ENCODE measurements at places on chromosomes 6 and 20.

DNA sequence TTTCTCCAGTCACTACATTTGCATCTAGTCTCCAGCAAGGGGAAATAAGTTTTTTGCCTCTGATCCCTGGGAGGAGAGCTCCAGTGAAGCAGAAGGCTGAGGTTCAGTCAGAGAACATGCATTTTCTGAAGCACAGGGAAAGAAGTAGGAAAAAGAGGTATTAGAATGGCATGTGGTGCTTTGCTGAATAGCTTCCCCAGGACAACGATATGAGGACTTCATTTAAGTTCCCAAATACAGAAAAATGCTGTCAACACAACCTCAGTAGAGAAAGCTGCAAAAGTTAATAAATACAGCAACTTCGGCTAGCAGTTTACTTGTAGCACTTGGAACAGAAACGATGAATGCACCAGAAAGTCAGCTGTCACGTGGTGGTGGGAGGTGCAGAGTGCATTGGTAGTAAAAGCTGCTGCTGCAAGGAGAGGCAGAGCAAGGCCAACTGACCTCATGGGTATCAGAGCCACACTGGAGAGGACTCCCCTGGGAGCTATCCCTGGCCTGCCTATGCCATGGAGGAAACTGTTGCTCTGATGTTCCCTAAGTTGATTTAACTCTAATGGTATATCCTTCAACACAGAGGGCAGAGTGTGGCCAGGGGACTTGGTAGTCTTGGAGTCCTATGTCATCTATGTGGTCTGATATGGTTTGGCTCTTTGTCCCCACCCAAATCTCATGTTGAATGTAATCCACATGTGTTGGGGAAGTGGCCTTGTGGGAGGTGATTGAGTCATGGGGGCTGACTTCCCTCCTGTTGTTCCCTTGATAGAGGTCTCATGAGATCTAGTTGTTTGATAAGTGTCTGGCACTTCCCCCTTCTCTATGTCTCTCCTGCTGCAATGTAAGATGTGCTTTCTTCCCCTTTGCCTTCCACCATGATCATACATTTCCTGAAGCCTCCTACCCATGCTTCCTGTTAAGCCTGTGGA is 85.9 kb downstream of the ADTRP start:
- no peak for DNase-seq

DNA sequence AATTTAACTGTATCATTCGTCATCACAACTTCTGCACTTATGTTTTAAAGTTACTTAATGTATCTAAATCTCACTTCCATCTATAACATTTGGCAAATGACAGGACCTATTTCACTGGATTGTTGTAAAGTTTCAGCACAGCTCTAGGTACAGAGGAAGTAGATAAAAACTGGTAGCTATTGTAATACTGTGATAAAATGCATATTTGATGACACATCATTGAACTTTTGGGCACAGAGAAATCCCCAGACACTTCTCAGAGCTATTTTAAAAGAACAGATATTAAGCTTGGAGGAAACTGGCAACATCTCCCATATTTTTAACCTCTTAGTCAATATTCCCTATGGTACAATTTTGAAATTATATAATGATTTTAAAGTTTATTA is 138.7 kb downstream of the RFPL4B start:
- no peak for DNase-seq

GRCh38 chr6:91626911-91627310 is 1040.0 kb upstream of the MAP3K7 start:
- DNase-seq, result no peak

DNA sequence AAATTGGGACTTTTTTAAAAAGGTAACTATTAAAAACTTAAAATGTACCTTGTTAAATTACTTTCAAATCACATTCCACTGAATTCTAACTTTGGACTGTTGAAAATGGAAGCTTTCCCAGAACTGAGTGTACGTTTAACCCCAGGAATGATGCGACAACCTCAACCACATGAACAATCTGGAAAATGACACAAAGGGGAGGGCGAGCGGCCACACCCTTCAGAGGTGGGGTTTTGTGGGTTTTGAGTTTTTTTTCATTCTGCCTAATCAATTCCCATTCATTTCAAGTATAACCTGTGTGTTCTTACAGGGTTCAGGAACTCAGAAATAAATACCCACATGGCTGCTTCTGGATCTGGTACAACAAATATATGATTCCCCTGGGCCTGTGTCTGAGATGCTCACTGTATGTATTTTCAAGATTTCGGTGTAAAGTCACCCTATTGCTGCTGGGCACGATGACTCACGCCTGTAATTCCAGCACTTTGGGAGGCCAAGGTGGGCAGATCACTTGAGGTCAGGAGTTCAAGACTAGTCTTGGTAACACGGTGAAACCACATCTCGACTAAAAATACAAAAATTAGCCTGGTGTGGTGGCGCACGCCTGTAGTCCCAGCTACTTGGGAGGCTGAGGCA is 21.6 kb downstream of the CNKSR3 start:
- no peak for DNase-seq

DNA sequence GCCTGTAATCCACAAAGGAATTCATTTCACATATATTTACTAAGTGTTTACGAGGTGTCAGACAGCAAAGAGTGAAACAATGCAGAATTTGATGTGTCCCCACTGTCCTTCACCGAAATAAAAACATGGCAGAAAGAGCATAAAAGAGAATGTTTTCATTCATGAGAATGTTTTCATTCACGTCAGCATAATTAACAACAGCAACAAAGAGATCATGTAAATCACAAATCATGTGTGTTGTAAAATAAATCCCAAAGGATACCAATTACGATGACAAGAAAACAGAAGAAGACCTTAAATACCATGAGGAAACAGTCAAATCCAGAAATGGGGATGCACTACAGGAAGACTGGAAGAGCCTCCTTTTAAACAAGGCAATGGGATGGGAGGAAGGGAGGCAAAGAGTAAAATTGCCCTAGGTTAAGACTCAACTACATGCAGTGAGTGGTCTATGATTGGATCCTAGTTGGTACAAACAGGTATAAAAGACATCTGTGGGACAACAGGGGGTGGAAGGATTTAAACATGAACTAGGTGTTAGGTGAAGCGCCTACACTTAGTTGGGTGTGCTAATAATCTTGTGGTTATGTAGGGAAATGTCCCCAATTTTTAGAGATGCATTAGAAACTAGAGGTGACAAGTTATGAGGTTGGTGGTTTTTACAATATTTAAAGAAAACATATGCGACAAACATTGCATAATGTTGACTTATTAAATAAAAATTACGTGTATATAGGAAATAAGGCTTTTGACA is 1.5 kb downstream of the ZSCAN31 start:
- no peak for DNase-seq

GRCh38 chr20:43938017-43938655 is 23.5 kb downstream of the TOX2 start:
- DNase-seq, result no peak

GRCh38 chr20:9025643-9026042 is 43.2 kb upstream of the PLCB4 start:
- DNase-seq, result peak; percentile 36

Data from AG04449 (cell line).